ENCODE measurements at places on chromosomes 3 and 15.

DNA sequence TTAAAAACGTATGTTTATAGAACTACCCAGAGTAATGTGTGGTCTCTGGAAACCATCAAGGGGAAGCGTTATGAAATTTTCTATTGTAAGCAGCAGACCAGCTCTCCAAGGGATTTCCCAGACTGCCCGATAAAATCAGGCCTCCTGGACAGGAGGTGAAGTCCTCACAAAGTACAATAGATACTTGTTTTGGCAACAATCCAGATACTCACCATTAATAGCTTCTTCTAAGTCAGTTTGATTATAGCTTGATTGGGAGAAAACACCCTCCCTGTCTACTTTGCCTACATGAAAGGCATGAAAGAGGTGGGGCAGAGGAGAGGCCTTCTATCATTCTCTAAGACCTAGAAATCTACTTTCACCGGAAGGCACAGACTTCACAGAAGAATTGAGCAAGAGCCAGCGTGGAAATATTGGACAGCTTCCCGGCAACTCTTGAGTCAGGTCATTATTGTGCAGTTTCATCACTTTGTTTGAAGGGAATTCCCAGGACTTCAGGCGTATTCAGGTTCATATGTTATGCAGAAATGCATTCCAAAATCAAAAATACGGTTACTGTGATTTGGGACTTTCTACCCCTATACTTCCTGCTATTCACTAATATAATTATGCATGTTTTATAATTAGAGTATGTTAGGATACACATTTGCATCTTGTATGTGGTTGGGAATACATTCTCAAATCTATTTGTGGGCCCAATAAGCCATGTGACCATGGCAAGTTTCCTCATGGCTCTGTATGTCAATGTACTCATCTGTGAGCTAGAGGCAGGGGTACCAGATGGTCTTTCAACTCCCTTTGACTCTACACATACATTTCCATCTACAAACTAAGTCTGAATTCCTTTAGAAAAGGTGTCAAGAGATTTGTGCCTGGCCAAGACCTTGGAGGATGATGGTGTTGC lies 103.5 kb downstream of the CD47 start:
- no peak for DNase-seq

DNA sequence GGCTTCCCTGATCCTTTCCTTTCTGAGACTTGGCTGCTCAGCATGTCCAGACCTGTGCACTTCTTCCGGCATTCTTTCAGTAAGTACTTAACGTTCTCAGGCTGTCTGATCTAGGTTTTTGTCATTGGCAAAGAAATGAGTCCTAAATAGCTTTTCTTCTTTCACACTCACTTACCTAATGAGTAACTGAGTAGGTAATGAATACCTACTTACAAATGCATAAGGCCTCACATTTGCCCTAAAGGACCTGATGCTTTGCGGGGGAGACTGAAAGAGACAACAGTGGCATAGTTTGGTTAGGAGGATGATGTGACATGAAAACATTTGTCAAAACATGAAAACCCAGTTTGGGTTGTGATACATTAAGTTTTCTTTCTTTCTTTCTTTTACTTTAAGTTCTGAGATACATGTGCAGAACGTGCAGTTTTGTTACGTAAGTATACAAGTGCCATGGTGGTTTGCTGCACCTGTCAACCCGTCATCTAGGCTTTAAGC lies 516.7 kb upstream of the CFAP20DC start:
- DNase-seq, result no peak

GRCh38 chr15:94607176-94607654 lies 375.9 kb downstream of the MCTP2 start:
- DNase-seq, result no peak

GRCh38 chr15:55247311-55247710 lies 42.3 kb downstream of the RAB27A start:
- no peak for DNase-seq

DNA sequence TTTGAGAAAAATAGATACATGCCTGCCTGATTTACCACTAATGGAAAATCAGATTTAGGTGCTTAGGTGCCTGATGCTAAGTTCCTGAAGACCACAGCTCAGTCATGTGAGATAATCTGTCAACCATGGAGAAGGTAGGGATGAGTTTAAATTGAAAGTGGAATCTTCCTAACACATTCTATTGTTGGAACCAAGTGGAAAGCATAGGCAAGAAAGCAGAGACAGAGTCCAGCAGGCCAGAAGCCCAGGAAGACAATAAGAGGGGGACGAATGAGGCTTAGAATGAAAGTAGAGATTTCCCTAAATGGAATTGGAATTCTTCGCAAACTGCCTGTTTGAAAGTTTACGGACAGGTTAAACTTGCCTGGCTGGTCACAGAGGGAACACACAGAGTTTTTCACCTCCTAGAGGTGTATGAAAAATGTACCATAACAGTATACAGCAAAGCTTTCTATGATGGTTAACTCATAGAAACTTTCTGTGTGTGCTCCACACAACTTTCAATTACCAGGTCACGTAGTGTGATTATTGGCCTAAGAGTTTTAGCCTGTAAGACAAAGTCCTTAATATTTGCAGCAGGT lies 453.8 kb upstream of the KCNMB2 start:
- no peak for DNase-seq

- no peak for DNase-seq
Observed at GRCh38 chr3:157078811-157079185, 81.1 kb downstream of the CCNL1 start.

GRCh38 chr15:63601026-63601703 lies 4.0 kb downstream of the FBXL22 start:
- DNase-seq, result peak; percentile 62

- DNase-seq, result no peak
Observed at GRCh38 chr3:6354653-6355052, 506.3 kb upstream of the GRM7 start.

GRCh38 chr3:25537516-25537915 lies 109.5 kb downstream of the RARB start:
- DNase-seq, result no peak

DNA sequence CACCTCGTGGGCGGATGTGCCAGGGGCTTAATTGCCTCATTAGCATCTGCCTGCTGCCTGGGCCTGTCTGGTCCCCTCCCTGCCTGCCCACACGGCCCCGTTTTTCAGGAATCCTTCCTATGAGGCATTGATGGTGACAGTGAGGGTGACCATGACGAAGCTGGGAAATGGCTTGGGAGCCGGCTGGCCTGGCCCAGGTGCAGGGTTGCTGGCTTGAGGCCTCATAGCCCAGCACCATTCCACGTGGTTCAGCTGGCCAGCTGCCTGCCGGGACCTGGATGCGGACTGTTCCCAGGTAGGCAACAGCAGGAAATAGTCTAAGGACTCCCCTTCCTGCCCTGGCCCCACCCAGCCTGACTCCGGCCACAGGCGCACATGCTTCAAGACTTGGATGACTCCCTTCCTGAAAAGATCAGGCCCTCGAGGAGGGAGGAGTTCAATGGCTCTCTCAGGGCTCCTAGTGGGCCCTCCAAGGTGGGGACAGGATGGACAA lies 8.9 kb upstream of the DUSP7 start:
- DNase-seq, result no peak

GRCh38 chr3:37904601-37905000 lies 42.9 kb downstream of the CTDSPL start:
- no peak for DNase-seq

GRCh38 chr3:134503266-134503665 lies 17.4 kb downstream of the CEP63 start:
- DNase-seq, result no peak

DNA sequence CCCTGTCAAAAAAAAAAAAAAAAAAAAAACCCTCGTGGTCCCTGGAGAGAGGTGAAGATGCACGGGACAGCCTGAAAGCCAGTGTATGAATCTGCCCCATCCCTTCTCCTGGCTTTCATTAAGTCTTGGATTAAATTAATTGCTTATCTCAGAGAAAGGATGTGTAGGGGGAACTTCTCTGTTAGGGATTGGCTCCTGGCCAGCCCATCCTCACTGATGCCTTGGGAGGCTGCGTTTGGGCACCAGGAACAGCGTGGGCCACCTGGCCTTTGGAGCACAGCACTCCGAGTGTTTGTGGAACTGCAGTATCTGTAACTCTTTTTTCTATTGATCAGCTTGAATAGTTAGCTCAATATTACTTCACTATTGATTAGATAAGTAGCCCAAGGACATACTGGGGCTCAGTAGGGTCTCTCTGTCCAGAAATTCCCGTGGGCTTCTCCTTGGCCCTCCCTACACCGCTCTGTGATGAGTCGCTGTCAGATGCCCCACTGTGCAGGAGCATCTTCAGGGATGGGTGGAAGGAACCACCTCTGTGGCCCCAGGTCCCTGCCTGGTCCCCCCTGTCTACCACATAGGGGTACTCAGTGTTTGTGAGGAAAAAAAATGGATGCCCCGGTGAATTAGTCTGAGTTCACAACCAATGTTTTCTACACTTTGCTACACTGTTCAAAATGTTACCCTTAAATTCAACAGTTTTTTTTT lies 2.0 kb downstream of the PXYLP1 start:
- no peak for DNase-seq

DNA sequence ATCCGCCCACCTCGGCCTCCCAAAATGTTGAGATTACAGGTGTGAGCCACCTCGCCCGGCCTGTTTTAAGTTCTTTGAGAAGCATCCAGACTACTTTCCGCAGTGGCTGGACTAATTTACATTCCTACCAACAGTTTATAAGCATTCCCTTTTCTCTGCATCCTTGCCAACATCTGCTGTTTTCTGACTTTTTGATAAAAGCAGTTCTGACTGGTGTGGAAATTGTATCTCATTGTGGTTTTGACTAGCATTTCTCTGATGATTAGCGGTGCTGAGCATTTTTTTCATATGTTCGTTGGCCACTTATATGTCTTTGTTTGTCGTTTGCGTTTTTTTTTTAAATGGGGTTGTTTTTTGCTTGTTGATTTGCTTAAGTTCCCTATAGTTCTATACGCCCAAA lies 208.4 kb upstream of the DPPA4 start:
- no peak for DNase-seq

GRCh38 chr3:4812591-4812990 lies 166.6 kb upstream of the BHLHE40 start:
- no peak for DNase-seq

DNA sequence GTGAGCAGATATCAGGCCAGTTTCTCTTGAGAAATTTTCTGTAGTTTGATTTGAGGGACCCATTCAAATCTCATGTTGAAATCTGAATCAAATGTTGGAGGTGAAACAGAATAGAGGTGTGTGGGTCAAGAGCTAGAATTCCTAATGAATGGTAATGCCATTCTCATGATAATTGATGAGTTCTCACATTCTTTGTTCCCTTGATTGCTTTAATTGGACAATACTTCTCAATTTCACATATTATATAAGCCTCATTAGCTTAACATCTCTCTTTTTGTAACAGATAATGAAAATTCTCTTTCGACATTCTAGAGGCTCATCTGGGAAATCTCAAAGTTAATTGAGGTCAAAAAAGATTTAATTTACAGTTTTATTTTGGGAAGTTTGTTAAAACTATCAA lies 21.9 kb upstream of the OR5H6 start:
- no peak for DNase-seq

DNA sequence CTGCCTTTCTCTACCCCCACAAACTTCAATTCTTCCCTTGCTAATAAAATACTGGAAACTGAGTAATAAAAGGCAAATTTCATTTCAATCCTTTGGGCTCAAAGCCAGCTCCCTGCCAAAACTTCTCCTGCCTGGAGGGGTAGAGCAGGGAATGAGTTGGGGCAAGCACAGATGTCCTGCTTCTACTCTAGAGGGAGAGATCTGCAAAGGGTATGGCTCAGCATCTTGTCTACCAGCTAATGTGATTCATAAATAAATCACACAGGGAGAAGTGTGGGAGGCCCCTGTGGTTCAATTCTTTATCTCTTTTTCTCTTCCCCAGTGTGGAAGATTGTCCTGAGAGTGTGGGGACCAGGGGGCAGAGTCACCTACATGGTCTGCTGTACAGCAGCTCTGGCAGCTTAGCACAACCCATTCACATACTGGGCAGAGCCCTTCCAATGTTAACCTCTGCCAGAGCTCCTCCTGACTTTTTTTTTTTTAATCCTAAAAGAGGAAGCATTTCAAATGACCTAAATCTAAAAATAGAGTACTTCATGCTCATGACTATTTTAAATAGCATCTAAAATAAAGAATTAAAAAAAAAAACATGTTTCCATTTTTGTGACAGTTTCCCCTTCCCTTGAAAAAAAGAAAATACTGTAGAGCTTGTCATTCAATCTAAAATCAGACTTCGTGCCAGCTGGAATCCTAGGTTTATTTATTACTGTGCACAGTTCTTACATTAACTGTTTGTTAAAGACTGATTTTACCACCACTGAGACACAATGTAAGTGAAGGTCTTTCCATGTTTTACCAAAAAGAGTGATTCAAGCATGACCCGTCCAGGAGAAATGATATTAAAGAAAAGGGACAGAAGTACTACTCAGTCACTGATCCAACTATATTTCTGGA lies 1083.7 kb upstream of the CFAP20DC start:
- DNase-seq, result no peak

DNA sequence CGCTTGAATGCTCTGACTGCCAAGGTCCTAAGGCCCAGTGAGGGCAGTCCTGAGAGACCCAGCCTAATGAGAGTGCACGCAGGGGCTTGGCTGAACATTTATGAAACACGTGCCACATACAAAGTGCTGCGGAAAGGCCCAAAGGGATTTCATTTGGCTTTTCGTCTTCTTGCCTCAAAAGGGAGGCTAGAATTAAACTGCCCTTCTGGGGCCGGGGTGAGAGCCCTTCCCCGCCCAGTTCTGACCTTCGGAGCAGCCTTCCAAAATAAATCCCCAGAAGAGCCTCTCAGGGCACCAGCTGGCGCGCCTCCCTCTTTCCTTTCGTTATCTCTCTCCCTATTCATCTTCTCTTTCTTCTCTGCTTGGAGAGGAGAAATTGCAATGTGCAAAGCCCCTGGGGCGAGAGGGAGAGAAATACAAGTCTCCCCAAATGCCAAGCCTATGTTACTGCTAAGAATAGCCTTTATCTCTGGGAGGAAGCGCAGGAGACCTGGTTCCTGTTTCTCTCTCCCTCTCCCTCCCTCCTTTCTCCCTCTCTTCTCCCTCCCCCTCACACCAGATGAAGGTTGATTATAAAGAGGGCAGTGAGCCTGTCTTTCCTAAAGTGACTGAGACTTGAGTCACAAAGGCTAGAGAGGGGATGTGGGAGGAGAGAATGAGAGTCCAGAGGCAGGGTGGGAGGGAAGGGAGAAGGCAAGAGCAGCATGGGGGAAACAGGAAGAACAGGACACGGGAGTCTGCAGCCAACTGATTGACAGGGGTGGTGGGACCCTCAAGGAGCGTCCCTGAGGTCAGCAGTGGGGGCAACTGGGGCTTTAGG lies 36.7 kb upstream of the NDUFB4 start:
- DNase-seq, result no peak

GRCh38 chr3:139705631-139706030 lies 27.9 kb upstream of the NMNAT3 start:
- DNase-seq, result no peak

Measured in stimulated activated naive CD4-positive, alpha-beta T cell (primary cell).